ENCODE measurements at places on chromosomes 4 and X.

DNA sequence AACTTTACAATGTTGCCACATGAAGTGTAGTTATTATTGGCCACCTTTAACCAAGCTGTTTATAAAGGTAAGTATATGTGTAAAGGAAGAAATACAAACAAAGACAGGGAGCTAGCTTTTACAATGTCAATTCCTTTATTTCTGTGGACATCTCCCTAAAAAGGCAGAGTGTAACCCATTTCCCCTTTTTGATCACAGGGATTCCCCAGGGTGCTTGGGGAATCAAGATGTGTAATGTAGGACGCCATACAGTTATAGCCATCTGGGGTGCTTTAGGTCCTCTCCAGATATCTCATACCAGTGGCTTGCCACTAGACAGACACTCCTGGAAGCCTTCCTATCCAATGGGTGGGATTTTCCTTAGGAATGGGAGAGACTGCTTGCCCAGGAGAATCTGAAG, 4.2 kb upstream of the CUL4B start:
- no peak for DNase-seq

GRCh38 chrX:35562395-35562794, 235.7 kb upstream of the MAGEB16 start:
- DNase-seq = no peak

- DNase-seq = no peak
These were observed 67.9 kb downstream of the PPP3CA start for GRCh38 chr4:101279377-101279871.

- DNase-seq = no peak
These were observed 261.5 kb downstream of the SLC7A11 start for GRCh38 chr4:137980641-137981040.

- DNase-seq = no peak
These were observed 78.2 kb downstream of the OPHN1 start for GRCh38 chrX:68354879-68355628.

GRCh38 chr4:26858947-26859401, 1.7 kb upstream of the STIM2 start:
- no peak for DNase-seq

DNA sequence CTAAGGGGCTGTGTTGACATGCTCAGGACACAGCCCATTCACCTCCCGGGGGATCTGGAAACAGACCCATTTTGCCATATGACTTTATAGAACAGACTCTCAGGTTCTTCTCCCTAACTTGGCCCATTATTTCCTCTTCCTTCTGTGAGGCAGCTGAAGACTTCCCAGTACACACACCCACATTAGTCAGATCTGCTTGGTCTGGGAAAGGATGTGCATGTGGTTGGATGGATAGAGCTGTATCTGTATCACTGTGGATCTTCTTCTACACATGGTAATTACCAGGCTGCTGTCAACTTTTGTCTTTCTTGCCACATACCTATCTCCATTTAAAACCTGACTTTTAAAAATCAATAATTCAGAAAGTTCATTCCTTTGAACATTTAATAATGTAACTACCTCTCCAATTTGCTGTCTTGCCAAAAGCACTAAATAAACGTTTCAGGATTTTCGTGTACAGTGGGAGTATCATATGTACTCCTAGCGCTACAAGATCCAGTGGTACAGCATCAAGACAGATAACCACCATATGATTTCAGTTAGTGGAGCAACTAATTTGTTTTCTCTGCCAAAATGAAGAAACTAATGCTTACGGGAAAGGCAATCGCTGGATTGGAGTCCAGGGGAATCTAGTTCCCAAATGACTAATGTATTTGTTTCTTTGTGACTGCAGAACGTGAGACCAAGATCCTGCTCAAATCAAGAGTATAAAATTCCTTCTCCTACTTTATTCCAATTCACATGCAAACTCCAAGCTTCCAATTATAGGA, 134.1 kb upstream of the MAP3K15 start:
- DNase-seq = no peak

Data from stimulated activated CD8-positive, alpha-beta memory T cell treated with anti-CD3 and anti-CD28 coated beads, Interleukin-7, amount 100 ng/mL, for 4 hours (primary cell).